ENCODE measurements at places on chromosomes 5 and 9. TPM values are rescaled to one million over a fixed set of nuclear protein-coding genes. Genes with fewer than 3 reads are reported as not detected.

GRCh38 chr9:26689041-26689440 is 203.6 kb downstream of the CAAP1 start:
- no peak for DNase-seq

DNA sequence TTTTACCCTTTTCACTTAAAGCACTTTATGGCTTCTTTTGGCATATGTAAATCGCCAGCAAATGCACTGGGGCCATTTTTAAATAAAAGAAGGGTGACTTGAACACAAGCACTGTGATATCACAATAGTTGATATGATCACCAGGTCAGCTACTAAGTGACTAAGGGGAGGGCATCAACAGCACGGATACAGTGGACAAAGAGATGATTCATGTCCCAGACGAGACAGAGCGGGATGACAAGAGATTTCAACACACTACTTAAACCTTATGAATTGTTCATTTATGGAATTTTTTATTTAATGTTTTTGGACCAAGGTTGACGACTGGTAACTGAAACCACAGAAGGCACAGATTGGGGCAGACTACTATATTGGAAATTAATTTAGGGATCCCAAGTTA is 54.1 kb downstream of the RORB start:
- no peak for DNase-seq

DNA sequence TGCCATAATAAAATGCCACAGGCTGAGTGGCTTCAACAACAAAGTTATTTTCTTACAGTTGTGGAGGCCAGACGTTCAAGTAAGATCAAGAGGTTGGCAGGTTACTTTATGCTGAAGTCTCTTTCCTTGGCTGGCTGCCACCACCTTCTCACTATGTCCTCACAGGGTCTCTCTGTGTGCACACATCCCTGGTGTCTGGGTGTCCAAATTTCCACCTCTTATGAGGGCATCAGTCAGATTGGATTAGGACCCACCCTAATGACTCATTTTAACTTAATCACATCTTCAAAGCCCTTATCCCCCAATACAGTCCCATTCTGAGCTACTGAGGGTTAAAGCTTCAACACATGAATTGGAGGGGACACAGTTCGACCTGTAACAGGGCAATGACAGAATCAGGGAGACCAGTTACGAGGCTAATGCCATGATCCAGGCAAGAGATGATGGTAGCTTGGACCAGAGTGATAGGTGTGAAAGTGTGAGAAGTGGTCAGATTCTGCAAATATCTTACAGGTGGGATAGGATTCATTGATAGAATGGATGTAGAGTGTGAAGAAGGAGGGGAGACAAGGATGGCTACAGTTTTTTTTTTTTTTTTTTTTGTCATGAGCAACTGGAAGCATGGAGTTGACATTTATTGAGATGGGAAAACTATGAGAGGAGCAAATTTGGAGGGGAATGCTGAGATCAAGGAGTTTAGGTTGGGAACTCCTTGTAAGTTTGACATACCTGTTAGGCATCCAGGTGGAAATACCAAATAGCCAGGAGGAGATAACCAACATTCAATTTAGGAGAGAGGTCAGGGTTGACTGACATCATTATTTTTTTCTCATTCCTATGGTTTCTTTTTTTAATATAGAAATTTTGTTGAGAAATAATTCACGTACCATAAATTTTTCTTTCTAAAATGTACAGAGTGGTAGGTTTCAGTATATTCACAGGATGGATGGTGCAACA is 39.6 kb upstream of the FGF1 start:
- DNase-seq, result no peak

DNA sequence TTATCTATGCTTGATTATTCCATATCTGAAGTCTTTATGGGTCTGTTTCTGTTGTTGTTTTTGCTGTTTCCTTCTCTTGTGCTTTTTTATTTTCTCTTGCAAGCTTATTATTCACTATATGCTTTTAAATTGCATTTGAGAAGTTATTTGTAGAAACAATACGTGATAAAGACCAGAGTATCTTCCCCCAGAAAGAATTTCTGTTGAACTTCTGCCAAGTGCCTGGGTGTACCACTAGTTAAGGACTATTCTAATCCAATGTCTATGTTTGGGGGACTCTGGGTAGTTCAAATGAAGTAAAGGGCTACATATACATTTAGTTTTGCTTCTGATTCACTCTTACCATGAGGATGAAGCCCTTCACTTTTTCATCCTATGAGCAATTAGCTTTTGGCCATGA is 54.3 kb downstream of the SLF1 start:
- DNase-seq, result no peak

- DNase-seq, result no peak
Measured at GRCh38 chr5:380701-381309, 59.3 kb downstream of the AHRR start.

DNA sequence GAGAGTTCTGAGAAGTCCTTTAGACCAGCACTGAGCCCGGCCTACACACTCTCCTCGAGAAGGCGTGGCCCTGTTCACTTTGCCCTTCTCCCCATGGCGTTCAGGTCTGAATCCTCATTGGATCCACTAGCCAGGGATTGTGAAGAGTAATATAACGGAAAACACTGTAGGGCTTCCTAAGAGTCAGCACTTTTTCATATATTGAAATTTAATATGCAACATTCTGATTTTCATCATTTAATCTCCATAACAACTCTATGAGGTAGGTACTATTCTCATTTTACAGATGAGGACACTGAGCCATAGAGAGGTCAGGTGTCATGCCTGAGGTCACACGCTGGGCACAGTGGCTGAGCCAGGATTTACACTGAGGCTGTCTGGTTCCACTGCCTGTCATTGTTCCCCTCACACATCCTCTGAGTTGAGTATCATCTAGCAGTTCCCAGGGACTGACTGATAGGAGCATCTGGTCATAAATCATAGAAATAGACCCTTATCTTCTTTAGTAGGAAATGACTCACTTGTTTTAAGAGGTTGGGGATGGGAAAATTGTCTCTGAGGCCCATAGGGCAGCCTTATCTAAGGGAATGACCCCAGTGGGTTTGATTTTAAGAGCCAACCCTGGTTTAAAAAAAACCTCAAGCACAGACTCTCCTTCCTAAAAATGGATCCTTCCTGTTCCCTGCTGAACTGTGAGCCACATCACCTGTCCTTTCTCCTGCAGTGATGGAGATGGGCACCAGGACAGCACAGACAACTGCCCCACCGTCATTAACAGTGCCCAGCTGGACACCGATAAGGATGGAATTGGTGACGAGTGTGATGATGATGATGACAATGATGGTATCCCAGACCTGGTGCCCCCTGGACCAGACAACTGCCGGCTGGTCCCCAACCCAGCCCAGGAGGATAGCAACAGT is 41.2 kb downstream of the THBS4 start:
- no peak for DNase-seq

GRCh38 chr9:124355941-124356744 is 59.1 kb downstream of the PSMB7 start:
- no peak for DNase-seq

DNA sequence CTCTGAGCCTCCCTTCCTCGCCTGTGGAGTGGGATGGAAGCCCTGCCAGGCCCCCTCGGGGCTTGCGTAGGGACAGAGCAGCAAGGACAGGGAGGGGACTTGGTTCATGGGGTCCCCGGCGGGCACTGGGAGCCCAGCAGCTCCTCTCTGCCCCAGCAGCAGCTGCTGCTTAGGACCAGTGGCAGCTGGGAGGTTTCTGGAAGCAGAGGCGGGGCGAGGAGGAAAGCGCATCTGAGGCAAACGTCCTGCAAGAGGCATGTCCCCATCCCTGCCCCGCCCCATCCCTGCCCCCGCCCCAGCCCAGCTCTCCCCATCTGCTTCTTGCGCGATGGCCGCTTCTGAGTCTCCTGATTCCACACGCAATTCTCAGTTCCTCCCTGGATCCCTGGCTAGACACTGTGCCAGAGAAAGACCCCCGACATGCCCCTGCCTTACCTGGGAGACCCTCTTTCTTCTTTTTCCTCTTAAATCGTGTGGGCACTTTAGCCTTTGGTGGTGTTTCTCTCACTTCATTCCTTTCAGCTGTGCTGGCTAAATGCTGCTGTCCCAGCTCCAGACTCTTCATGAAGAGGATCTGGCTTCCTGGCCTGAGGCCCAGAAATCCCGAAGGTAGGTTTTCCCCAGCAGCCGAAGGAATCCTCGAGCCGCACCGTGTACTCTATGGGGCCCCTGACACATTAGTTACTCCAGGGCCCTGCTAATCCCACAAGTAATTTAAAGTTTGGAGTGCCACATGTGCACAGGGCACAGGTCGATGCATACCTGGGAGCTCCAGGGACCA is 4.4 kb upstream of the OR2S2 start:
- no peak for DNase-seq

GRCh38 chr9:126326228-126327005 is at the start of gene MVB12B:
MVB12B (plus strand) TSS chr9:126326829; CDS start chr9:126326930, 101 bp downstream.
- no peak for DNase-seq

GRCh38 chr5:175328176-175328575 is 115.8 kb downstream of the DRD1 start:
- no peak for DNase-seq

- DNase-seq, result no peak
Measured at GRCh38 chr5:124231230-124231629, 515.2 kb downstream of the ZNF608 start.

DNA sequence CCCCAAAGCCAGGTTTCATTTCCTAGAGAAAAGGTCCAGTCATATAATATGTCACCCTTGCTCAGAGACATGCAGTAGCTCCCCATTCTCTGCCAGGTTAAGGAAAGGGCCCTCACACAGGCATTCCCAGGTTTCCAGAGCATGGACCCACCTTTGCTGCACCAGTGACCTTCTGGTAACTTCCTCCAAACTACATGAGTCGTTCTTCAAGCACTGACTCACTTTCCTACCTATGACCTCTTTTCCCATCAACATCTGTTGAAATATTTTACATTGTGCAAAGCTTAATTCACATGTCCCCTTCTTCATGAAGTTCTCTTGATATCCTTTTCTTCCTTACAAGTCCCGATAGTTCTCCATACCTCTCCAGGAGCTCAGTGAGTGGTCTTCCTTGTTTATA is 25.9 kb downstream of the SH3TC2 start:
- DNase-seq, result no peak

GRCh38 chr9:114469091-114469853 is 36.0 kb downstream of the WHRN start:
- no peak for DNase-seq

DNA sequence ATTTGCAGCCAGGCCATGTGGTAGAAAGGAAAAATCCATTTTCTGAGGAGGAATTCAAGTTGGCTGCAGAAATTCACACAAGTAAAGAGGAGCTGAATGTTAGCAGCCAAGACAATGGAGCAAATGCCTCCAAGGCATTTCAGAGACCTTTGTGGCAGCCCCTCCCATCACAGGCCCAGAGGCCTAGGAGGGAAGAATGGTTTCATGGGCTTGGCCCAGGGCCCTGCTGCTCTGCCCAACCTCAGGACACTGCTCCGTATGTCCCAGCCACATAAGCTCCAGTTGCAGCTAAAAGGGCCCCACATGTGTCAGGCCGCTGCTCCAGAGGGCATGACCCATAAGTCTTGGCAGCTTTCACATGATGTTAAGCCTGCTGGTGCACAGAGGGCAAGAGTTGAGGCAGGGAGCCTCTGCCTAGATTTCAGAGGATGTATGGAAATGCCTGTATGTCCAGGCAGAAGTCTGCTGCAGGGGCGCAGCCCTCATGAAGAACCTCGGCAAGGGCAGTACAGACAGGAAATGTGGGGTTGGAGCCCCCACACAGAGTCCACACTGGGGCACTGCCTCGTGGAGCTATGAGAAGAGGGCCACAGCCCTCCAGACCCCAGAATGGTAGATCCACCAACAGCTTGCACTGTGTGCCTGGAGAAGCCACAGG is 144.2 kb upstream of the EPB41L4A start:
- no peak for DNase-seq

- no peak for DNase-seq
Measured at GRCh38 chr5:67196537-67197059, at the start of gene CD180. CD180 (minus strand) TSS chr5:67196799; CDS start chr5:67196641, 158 bp downstream.

- DNase-seq, result no peak
Measured at GRCh38 chr5:88888848-88889188, 5.8 kb upstream of the MEF2C start.

DNA sequence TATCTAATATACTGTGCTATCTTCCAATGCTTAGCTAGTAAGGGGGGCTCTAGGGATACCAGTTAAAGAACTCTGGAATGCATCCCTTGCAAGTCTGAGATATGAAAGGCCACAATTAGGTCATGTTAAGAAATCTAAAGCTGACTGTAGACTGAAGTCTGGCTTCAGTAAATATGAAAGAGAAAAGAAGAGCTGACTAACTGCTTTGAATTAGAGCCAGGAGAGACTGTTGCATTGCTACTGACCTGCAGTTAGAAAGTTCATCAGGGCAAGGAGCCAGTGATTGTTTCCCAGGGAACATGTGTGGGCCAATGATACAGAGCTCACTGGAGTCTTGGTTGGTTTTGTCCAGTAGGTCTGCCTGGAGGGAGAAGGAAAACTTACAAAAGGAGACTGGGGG is 472.1 kb upstream of the TNC start:
- no peak for DNase-seq

DNA sequence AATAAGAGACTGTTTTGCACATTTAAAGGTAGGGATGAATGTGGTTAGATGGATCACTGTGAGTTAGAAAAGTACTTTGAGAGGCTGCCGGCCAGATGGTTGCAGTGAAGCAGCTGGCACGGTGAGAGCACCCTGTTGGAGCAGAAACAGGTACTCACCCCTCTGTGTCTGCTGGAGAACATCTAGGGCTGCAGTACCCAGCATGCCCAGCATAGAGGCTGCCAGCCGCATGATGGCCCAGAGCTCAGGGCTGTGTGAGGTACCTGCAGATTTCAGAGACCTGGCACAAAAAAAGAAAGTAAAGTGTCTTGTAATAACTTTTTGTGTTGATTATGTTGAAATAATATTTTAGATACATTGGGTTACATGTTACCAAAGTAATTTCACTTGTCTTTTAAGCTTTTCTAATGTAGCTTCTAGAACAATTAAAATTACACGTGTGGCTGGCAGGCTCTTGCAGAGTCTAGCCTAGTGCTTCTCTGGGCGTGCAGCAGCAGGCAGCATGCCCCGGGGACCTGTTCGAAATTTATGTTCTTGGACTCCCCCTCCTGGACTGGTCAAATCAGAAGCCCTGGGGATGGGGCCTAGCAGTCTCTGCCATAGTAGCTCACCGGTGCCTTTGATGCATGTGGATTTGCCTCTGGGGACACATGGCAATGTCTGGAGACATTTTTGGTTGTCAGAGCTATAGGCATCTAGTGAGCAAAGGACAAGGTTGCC is 11.1 kb downstream of the WDR5 start:
- no peak for DNase-seq

NSUN2 gene
- total RNA-seq, result 42.8 TPM

GDF9 gene
- total RNA-seq, result 0.26 TPM

SGCD gene
- total RNA-seq, result 106 TPM

GDNF gene
- total RNA-seq, result 1.5 TPM

TTC16 gene
- total RNA-seq, result not detected

GARIN3 gene
- total RNA-seq, result not detected

ADAMTS16 gene
- 13.5 TPM for total RNA-seq

CAVIN4 gene
- 12.8 TPM for total RNA-seq

TMOD1 gene
- 9.3 TPM for total RNA-seq

DMRTA1 gene
- 1.4 TPM for total RNA-seq

SPATA9 gene
- total RNA-seq, result 2.1 TPM

USP20 gene
- 7.7 TPM for total RNA-seq

OLFML2A gene
- total RNA-seq, result 40.2 TPM
